Progenitor cell of endocrine pancreas (in vitro differentiated cells): ENCODE measurements at places on chromosomes 11 and 22. TPM values are rescaled to one million over a fixed set of nuclear protein-coding genes. Genes with fewer than 3 reads are reported as not detected.

Gene USP2
- 5.1 and 6.3 TPM in 2 replicates for total RNA-seq

Gene PDHX
- 39.9 and 42.4 TPM in 2 replicates for total RNA-seq

- no peak overlapping the region for H3K4me3 ChIP-seq
- H3K36me3 ChIP-seq = peaks cover 6% of the 10 kb centered on the region
- H3K27ac ChIP-seq = no peak overlapping the region
- peaks cover 17% of the 10 kb centered on the region for H3K4me1 ChIP-seq
- no peaks in the 10 kb centered on the region for H3K27me3 ChIP-seq
Observed at GRCh38 chr22:47035425-47035881, 273.0 kb downstream of the TBC1D22A start.

DNA sequence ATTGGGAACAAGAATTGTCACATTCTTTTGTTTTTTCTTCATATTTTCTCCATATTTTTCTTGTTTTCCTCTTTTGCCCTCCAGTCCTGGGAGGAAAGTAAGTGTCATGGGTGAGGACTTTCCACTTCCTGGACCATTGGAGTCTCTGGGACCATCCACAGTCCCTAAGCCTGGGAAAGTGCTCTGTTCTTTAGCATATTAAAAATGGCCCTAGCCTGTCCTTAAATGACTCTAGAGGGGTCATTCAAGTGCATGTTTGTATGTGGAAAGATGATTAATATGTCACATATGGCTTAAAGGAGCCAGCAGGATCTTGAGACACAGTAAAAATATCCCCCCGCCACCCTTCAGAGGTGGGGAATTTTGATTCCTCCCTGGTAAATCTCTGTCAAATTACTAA is 20.1 kb upstream of the SCGB1D1 start:
- no peak overlapping the region for H3K4me3 ChIP-seq
- no peaks in the 10 kb centered on the region for H3K36me3 ChIP-seq
- DNase-seq = no peak
- H3K27ac ChIP-seq = no peak overlapping the region

GRCh38 chr22:24028533-24028932 is 17.4 kb downstream of the CABIN1 start:
- no peak overlapping the region for H3K27ac ChIP-seq
- no peaks in the 10 kb centered on the region for H3K27me3 ChIP-seq
- DNase-seq = no peak
- H3K4me3 ChIP-seq = no peak overlapping the region

DNA sequence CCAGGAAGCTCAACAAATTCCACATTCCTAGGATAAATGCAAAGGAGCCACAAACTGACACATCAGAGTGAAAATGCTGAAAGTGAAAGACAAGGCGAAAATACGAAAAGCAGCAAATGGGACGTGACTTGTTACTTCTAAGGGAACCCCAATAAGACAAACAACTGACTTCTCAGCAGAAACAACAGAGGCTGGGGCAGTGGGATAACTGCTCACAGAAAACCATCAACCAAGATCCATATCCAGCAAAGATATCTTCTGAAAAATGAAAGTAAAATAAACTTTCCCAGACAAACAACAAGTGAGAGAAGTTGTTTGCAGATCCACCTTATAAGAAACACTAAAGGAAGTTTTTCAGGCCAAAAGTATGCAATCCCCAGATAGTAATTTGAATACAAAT is 72.1 kb downstream of the DGCR2 start:
- no peaks in the 10 kb centered on the region for H3K27me3 ChIP-seq
- H3K36me3 ChIP-seq = peaks cover 22% of the 10 kb centered on the region
- H3K4me1 ChIP-seq = peaks cover 5% of the 10 kb centered on the region

- no peaks in the 10 kb centered on the region for H3K36me3 ChIP-seq
- H3K27me3 ChIP-seq = no peaks in the 10 kb centered on the region
- H3K4me1 ChIP-seq = no peaks in the 10 kb centered on the region
- DNase-seq = no peak
- no peak overlapping the region for H3K27ac ChIP-seq
Observed at GRCh38 chr11:43197379-43197778, 114.4 kb upstream of the API5 start.

- no peak overlapping the region for H3K27ac ChIP-seq
- DNase-seq = no peak
- H3K36me3 ChIP-seq = no peaks in the 10 kb centered on the region
- H3K4me1 ChIP-seq = peaks cover 4% of the 10 kb centered on the region
- H3K27me3 ChIP-seq = peaks cover 7% of the 10 kb centered on the region
Observed at GRCh38 chr22:26825960-26826935, 168.9 kb downstream of the MIAT start.

Gene BTG4
- total RNA-seq = not detected in 2 replicates

GRCh38 chr11:119852741-119853140 is 123.7 kb upstream of the NECTIN1 start:
- no peaks in the 10 kb centered on the region for H3K36me3 ChIP-seq
- no peak for DNase-seq
- peaks cover 17% of the 10 kb centered on the region for H3K4me1 ChIP-seq
- peaks cover 51% of the 10 kb centered on the region for H3K27me3 ChIP-seq
- no peak overlapping the region for H3K4me3 ChIP-seq
- H3K27ac ChIP-seq = no peak overlapping the region

Gene KCNA4
- 0.27 and 0.53 TPM in 2 replicates for total RNA-seq

Gene SIPA1
- total RNA-seq = 19.5 and 20.2 TPM in 2 replicates

GRCh38 chr11:72812967-72813739 is 1.1 kb upstream of the ATG16L2 start:
- no peak for DNase-seq
- no peaks in the 10 kb centered on the region for H3K27me3 ChIP-seq
- peak overlapping the region; percentile 86 for H3K4me3 ChIP-seq
- peaks cover 19% of the 10 kb centered on the region for H3K4me1 ChIP-seq
- H3K27ac ChIP-seq = peak overlapping the region; percentile 97
- H3K36me3 ChIP-seq = peaks cover 8% of the 10 kb centered on the region

Gene RPS19BP1
- 45.2 and 48.2 TPM in 2 replicates for total RNA-seq

DNA sequence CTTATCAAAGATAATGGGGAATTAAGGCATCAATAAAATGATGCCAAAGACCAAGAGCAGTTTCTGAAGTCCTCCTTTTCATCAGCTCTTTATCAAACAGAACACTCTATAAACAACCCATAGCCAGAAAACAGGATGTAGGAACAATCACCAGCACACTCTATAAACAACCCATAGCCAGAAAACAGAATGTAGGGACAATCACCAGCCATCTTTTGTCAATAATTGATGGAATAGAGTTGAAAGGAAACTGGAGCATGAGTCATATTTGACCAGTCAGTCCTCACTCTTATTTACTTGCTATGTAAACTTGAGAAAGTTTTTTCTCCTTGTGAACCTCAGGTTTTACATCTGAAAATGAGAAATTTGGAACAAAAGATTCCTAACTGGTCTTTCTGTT is 10.0 kb downstream of the MS4A2 start:
- H3K27me3 ChIP-seq = no peaks in the 10 kb centered on the region
- H3K4me1 ChIP-seq = peaks cover 8% of the 10 kb centered on the region
- no peak overlapping the region for H3K27ac ChIP-seq

Gene SHANK2
- total RNA-seq = 97.8 and 104 TPM in 2 replicates

DNA sequence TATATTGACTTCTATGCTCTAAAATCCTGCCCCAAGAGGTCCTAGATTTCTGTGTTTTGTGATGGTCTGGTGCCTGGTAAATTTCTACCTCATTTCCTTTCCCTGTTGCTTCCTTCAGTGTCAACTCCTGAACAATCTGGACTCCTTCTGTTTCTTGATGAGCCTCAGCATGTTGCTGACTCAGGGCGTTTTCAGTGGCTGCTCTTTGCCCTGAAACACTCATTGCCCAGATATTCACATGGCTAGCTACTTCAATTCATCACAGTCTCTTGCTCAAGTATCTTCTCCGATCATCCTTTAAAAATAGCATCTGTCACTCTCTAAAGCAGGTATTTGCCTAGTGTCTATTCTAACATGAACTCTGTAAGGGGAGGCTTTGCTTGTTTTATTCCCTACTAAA is 526.3 kb upstream of the RAG2 start:
- H3K27ac ChIP-seq = no peak overlapping the region
- peaks cover 1% of the 10 kb centered on the region for H3K36me3 ChIP-seq

GRCh38 chr11:68976095-68976494 is 4.7 kb downstream of the MRGPRD start:
- H3K4me3 ChIP-seq = no peak overlapping the region
- H3K4me1 ChIP-seq = peaks cover 5% of the 10 kb centered on the region
- peaks cover 7% of the 10 kb centered on the region for H3K27me3 ChIP-seq
- no peak overlapping the region for H3K27ac ChIP-seq
